ENCODE measurements at places on chromosomes 3 and 15.

GRCh38 chr3:112965656-112966055 is 9.2 kb downstream of the CD200R1 start:
- DNase-seq, result no peak

GRCh38 chr15:68620721-68621527 is 42.1 kb downstream of the CORO2B start:
- DNase-seq, result peak; percentile 95

GRCh38 chr3:105490045-105490444 is 123.3 kb downstream of the ALCAM start:
- DNase-seq, result no peak

DNA sequence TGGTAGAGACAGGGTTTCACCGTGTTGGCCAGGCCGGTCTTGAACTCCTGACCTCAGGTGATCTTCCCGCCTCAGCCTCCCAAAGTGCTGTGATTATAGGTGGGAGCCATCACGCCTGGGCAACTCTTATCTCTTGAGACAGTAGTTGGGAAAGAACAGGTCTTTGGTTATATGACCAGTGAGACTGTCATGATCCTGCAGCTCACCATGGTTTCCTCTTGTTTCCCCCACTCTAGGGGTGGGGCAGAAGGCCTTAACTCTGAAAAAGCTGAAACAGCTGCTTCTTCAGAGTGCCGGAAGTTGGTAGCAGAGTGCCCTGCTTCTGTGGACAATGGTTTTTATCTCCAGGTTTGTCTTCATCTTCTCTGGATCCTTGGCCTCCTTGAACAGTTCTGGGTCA is 4.7 kb upstream of the TYRO3 start:
- DNase-seq, result no peak

DNA sequence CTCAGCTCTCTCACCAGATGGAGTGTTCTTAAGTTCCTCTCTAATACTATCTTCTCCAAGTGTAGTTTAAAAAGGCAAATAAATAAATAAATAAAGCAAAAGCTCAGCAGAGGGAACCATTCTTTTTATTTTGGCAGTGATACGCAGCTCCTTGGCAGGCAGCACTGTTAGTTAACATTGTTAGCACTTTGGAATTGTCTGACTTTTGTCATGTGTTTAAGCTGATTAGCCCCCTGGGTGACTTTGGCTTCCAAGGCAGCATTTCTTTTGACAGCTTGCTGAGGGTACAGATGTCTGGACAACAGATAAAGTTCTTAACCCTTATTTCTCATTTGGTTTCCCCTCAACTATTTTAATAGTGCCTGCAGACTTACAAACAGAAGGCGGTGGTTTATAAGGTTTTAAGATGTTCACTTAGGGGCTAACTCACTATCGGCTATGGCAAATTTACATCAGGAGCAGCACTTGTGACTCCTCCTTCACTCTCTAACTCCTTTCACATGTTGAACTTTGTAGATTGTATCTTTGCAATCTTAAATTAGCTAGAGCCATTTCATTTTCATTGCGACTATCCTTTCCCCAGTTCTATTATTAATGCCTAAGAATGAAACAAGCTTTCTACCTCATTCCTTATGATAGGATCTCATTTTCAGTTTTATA is 213.4 kb downstream of the ZBBX start:
- no peak for DNase-seq

Measured in AG04450 (cell line).